ENCODE measurements at places on chromosomes 11 and 22.

- no peak for DNase-seq
Measured at GRCh38 chr22:33404723-33405122, 346.5 kb upstream of the SYN3 start.

DNA sequence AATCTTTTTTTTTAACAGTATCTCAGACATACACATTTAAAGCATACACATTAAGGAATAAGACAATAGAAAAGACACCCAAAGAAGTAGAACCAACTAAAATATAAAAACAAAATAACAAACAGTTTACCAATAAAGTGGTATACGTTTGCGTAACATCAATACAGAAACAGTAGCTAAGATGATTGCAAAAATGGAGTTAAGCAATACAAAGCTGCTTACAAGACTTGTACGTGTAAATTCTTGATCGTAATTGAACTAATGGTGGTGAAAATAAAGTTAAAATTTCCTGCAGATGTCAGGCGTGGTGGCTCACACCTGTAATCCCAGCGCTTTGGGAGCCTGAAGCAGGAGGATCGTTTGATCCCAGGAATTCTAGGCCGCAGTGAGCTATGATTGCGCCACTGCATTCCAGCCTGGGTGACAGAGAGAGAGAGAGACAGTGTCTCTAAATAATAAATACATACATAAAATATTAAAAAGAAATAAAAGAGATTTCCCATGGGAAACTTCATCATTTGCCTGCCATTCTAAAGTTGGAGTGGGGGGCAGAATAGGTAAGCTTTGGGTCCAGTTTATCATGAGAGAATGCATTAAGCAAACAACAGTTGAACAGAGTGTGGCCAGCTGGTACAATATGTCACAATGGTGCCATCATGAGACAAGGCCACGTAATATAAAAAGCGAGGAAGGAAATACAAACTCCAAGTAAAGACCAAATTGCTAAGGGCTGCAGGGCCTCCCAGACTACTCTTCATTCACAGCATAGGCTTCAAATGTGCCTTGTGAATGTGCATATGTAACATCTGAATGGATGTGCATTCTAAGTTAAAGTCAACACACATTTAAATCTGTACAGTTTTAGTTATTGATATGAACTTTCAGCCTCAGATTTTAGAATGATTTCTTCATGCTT, 38.9 kb upstream of the EED start:
- DNase-seq, result no peak

DNA sequence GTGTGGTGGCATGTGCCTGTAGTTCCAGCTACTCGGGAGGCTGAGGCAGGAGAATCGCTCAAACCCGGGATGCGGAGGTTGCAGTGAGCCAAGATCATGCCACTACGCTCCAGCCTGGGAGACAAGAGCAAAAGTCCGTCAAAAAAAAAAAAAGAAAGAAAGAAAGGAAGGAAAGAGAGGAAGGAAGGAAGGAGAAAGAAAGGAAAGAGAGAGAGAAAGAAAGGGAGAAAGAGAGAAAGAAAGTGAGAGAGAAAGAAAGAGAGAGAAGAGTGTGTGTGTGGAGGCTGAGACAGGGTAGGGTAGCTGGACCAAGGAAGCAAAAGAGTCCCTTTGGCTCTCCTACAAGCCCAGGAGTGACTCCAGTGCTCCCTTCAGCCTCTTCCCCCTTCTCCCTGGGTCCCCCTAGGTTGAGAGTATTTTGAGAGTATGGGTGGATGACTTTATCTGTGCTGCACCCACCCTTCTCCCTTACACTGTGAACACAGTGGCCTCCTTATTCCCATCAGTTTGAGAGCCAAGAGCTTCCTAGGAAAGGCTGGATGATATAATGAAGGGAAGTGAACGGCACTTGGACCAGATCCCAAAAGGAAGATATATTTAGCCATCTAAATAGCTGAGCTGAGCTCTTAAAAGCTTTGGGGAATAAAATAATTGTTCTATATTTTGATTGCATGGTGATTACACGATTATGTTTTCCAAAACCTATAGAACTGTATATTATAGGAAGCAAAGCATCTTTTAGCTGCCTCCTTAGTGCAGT, 9.5 kb upstream of the DENND5A start:
- DNase-seq, result no peak

DNA sequence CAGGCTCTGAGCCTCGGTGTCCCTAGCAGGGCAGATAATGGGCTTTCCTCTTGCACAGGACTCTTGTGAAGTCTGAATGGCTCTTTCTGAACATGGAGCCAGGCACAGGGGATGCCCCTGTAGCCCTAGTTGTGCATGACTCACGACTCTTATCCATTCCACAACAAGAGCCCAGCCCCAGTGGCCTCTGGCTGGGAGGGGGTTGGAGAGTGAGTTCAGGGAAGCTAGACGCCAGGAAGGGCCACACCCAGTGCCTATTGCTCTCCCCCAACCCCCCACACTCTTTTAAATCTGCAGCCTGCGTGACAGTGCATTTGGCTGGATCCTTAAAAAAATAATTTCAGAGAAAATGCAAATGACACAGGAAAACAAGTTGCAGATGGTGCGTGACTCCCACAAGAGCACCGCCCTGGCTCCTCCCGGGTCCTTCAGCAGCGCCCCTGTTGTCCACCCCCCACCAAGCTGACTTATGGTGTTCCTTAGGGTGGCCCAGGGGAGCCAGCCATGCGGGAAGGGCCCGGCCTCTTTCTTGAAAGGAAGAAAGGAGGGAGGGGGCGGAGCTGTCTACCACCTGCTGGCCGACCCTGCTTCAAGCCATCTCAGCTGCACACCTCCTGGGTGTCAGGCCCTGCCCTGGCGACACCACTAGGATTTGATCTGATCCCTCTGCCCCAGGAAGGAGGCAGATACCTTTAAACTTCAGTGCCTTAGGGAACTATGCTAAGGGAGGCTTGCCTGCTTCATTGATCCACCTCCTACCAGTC, 74.7 kb downstream of the MN1 start:
- no peak for DNase-seq

GRCh38 chr11:3139481-3140290, 25.4 kb downstream of the OSBPL5 start:
- DNase-seq, result no peak

DNA sequence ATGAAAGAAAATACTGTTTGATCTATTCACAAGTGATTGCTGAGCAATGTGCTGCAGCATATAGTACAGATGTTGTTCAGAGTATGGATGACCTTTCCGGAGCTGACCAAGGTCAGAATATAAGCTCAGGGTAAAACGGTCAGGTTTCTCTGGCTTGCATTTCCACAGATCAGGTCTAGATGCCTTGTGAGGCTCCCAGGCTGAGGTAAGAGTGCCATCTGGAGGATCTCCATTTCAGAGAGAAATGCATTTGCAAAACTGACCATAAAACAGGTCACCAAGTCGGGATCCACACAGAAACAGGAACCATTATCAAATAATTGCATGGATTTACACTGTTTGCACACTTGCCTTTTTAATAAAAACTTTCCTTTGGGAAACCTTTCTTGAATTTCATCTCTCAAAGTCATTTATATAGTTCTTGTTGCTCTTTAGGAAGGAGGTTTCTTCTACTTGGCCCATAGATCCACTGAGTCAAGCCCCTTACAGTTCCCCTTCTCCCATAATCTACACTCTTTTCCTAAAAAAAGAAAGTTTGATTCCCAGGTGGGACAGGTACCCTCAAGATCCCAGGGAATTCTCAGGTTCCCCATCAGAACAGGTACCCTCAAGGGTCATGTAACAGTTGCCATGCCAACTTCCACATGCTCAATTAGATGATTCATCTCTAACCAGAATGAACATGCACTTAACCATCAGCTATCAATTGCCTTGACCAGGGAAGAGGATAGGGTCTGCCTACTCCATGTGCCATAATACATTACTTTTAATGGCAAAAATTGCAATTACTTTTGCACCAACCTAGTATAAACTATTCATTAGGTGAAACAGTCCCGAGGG, 25.0 kb upstream of the TMPRSS5 start:
- no peak for DNase-seq

DNA sequence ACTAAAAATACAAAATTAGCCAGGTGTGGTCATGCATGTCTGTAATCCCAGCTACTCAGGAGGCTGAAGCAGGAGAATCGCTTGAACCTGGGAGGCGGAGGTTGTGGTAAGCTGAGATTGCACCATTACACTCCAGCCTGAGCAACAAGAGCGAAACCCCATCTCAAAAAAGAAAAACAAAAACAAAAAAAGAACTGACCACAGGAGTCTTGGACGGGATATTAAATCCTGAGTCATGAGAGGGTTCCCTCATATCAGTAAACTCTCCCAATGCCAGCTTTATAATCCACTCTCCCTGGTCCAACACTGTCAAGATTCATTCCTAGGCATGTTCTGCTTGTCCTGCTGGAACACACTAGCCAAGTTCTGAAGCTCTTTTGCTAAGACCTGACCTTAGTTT, 61.5 kb upstream of the EP300 start:
- no peak for DNase-seq

DNA sequence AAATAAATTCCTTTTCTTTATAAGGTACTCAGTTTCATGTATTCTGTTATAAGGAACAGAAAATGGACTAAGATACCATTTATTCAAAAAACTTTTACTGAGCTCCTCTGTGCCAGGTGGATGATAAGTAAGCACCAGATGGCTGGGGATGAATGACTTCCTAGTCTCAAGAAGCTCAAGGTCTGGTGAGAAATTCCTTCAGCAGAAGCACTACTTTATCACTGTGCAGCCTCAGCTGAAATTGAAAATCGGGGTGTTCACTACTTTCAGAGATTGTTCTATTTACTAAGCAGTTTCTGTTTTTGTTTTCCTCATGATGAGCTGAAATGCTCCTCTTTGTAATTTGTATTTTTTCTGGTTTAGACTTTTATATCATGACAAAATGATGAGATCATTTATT, 7.8 kb downstream of the LDHAL6A start:
- no peak for DNase-seq

GRCh38 chr22:50676180-50676636, 3.6 kb downstream of the SHANK3 start:
- no peak for DNase-seq

DNA sequence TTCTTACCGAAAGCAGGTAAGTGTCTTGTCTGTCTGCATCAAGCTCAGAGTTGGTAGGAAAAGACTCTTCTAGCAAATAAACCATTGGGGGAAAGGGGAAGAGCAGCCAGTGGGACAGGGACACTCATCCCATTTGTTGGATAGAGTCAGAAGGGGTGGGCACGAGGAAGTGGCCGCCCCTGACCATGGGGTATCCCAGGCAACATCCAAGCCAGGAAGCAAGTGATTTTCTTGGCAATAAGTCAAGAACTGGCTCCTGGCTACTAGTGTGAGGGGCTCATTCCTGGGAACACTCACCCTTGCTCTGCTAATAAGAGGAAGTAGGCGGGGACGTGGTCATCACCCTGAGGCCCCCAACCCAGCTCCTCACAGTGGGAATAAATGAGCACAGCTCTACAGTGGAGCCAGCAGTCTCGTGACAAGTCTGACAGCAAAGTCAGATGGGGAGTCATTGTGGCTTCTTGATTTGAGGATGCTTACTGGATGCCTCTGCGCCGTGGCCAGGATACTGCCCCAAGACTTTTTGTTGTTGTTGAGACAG, 6.7 kb downstream of the SLC25A18 start:
- DNase-seq, result no peak

- DNase-seq, result no peak
Measured at GRCh38 chr11:7858006-7858405, 61.3 kb upstream of the OR5P2 start.

DNA sequence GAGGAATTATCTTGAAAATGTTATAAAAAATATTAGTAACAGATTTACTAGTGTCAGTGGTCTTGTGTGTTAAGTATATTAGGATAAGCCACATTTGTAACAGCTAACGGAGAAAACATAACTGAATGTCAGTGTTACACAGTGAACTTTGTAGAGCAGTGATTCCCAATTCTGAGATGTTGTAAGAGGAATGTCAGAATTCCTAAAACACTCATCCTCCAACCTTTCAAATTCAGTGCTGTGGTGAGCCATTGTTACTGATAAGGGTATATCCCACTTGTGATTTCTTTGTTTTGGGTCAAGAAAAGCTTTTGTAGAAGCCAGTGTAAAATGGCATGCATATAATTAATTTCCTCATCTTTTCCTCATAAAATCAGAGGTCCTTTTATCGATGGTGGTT, 61.9 kb downstream of the ARHGEF12 start:
- DNase-seq, result no peak

- DNase-seq, result no peak
Measured at GRCh38 chr11:132217856-132218255, 847.4 kb downstream of the NTM start.
